Erythroblast (primary cell): ENCODE measurements at places on chromosomes 11 and 22.
A peak's percentile ranks its signal among the peaks of the same experiment; 100 is the strongest.

GRCh38 chr11:123168241-123168640 lies 26.8 kb downstream of the CLMP start:
- no peak for DNase-seq

DNA sequence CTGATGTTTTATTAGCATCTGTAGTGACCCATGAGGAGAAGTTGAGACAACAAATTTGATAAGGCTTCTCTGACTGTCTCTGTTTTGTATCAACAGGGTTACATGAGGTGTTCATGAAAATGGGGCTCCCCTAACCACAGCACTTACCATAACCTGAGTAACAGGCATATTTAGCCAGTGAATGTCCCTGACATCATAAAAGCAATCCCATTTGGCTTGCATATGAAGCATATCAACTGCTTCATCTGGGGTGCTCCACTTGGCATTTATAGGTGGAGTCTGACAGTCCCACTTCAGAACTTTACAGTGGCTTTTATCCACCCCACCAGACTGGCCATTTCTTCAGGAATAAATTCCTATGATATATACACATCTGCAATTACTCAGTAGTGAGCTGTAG lies 257.6 kb downstream of the LUZP2 start:
- no peak for DNase-seq

DNA sequence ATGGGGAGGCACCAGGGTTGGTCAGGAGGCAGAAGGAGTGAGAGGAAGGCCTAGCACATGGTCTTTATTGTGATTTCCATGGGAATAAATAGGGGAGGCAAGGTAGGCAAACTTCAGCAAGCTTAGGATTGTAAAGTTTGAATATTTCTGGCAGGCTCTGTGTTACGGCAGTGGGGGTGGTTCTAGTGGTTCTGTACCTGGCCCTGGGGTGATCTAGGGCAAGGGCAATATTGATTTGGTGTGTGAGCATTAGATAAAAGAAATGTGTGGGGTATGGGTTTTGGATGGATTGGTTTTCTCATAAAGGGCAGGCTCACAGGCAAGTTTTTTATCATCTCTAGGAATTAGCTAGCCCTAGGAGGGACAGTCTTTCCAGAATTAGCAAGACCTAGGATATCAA lies 584.0 kb downstream of the OPCML start:
- DNase-seq: no peak

GRCh38 chr11:5291207-5291838 lies 10.4 kb downstream of the OR51B4 start:
- peak; percentile 89 for DNase-seq

DNA sequence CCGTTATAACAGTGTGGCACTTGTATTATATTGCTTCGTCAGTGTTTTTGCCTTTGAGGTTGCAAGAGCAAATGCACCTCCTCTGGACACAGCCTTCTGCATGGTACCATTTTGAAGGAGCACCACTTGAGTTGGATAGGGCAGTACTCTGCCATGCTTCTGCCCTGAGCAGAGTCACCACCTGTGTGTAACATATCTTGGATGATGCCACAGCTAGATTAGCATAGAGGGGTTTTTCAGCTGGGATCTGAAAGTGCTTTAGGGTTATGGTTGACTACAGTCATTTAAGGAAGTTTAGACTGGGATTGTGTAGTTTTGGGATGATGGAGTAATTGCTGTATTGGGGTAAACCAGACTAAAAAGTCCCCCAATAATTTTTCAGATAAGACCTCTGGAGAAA lies 78.8 kb downstream of the PPP6R3 start:
- no peak for DNase-seq

- DNase-seq: no peak
These were observed 267.5 kb downstream of the TTC28 start for GRCh38 chr22:28412109-28412508.

DNA sequence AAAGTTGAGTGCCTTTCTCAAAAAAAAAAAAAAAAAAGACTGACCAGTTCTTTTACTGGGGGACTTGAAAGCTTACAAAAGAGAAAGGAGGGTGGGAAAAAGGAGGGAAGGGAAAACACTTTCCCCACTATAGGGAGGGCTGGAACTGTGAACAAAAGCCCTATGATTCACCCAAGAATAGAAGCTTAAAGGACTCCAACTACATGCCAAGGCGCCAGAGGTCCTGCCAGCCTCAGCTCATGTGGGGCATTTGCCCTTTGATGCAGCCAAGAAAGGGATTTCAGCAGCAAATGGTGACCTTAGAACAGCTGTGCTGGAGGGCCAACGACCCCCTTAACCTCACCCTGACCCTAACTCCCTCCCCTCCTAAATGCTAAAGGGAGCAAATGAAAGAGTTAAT lies 160.0 kb downstream of the NTM start:
- DNase-seq: no peak

DNA sequence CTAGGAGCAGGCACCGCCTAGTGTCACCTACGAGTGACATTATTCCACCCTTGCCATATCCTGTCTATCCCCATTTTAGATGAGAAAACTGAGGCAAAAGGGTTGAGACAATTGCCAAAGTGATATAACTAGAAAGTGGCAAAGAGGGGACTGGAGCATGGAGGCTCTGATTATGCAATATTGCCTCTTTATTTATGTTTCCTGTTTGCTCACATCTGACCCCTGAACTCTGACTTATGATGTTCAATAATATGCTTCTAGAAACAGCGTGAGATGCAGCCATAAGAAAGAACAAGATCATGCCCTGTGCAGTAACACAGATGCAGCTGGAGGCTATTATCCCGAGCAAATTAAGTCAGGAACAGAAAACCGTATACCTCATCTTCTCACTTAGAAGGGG lies 7.7 kb downstream of the ELF5 start:
- DNase-seq: no peak

- DNase-seq: no peak
These were observed 189.3 kb downstream of the FAT3 start for GRCh38 chr11:92413757-92414513.

- no peak for DNase-seq
These were observed 16.1 kb downstream of the IL18BP start for GRCh38 chr11:72014761-72015320.

DNA sequence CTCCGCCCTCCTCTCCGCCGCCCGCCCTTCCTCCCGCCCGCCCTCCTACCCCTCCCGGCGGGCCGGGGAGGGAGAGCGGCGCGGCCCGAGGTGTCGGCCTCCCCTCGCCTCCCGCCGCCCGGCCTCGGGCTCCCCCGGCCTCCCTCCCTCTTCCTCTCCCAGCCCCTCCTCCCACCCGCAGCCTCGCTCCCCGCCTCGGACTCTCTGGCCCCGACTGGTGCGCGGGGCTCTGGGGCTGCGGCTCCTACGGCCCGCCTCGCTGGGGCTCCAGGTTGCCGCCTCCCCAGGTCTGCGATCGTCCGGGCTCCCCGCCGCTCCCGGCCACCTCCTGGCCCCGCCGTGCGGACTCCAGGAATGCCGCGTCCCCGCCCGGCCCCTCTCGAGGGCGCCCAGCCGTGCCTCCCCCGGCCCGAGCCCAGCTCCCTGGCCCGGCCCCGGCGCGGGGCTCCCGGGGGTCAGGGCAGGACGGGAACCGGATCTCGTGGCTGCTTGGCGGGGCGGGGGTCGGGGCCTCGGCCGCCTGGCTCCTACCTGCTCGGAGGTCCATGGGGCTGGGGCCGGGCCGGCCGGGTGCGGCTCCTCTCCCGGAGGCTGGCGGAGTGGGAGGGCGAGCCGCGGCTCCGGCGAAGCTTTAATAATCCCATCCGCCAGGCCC lies at the start of gene CLCF1:
Gene CLCF1, minus strand, starts transcription at position 606 of the 655 bp plus-strand sequence. Its CDS starts 59 bp downstream, at position 547.
- peak; percentile 74 for DNase-seq
